HCT116 (cell line): ENCODE measurements at places on chromosomes 7 and 10.

DNA sequence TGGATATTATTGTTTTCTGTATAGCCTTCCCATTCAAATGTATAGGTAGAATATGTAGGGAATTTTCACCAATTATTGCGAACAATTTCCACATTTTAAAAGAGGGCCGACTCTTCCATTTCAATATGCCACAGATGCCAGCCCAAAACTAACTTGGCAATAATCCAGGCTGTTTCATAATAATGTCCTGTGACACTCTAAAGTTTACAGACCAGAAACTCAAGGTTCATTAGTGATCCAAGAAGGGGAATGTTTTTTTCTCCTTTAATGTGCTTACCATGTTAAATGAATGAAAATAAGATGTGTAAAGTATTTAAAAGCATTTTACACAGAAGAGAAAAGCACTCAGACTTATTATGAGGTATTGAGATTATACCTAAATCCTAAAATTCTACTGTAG is 63.0 kb upstream of the FAM3C start:
- no peak for DNase-seq

- no peak for DNase-seq
Observed at GRCh38 chr10:60894786-60895185, 49.2 kb downstream of the RHOBTB1 start.

GRCh38 chr10:30373596-30374327 is 24.7 kb upstream of the MTPAP start:
- no peak for DNase-seq

GRCh38 chr7:73761854-73762658 is 8.0 kb downstream of the CLDN3 start:
- DNase-seq: no peak

DNA sequence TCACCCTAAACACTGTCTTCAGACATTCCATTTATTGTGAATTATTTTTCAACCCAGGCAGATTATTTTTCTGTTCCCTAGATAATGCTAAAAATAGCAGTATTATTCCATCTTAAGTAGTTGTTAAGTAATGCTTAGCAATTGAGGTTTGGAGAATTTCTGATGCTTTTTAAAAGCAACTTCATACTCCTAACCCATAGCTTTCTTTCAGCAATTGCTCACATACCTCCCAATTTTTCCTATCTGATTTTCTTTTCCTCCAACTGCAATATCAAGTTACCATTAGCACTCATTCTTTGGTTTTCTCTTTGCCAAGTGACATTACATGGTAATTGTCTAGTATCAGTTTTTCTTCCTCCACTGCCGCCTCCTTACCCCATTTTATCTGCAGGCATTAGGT is 104.7 kb downstream of the GPR85 start:
- DNase-seq: no peak

DNA sequence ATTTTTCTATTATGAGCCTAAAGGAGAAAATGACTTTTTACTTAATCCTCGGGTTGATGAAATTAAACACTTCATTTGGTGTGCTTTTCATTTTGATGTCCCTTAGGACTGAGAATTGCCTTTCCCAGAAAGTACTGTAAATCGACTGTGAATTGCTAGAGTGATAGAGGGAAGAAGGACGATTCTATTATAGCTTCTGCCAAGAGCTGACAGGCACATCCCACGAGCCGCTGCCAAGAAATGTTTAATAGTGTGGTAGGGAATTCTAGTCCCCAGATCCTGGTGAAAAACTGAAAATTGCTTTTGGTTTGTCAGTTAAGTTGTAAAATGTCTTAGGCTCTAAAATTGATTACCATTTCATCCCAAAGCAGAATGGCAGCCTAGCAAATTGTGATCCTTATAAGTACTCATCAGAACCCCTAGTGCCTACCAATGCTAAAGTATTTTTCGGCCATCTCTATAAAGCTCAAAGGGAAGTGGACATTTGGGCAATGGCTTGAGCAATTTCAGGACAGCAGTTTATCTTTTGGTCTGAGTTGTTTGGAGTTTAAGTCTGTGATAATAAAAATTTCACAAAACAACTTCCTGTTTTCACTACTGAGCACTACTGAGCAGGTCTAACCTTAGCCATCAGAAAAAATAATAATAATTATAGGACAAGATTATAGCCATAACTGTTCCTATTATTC is 44.6 kb upstream of the HYCC1 start:
- no peak for DNase-seq
